LNCaP clone FGC (cell line): ENCODE measurements at places on chromosomes 1 and 21.

DNA sequence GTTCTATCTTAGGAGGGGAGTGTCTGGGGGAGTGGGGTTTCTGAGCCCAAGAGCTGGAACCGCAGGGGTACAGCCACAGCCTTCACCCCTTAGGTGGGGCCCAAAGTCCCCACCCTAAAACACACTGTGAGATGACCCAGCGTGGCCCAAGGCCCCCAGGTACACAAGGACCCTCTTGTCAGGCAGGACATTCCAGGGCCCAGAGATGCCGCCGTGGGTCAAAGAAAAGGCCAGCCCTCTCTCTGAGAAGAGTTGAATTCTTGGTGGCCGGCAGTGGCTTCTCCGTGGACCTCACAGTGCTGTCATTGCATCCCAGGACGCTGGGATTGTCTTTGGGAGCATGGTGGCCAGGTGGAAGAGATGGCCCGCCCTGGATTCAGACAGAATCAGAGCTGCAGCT, 176.3 kb upstream of the C1orf174 start:
- DNase-seq = no peak

DNA sequence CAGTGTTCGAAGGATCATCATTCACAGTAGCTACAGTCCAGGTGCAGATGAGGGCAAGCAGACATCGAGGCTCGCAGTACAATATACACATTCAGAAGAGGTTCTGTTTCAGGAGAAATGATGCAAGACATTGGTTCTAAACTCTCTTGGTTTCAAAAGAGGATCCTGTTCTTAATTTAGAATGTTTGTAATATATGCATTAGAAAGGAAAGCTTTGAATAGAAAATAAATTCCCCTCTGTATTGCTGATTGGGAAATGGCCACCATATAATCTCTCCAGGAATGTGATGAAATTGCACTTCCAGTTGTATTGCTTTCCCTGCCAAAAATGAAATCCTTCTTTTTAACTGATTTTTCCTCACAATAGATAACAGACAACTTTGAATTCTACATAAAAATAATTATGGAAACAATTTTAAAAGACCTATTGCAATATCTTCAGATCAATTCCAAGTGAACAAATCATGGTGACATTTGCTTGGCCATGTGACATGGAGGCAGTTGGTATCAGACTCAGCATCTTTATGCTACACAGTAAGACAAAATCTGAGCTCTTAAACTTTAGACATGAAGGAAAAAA, 27.6 kb upstream of the SIPA1L2 start:
- DNase-seq = no peak

DNA sequence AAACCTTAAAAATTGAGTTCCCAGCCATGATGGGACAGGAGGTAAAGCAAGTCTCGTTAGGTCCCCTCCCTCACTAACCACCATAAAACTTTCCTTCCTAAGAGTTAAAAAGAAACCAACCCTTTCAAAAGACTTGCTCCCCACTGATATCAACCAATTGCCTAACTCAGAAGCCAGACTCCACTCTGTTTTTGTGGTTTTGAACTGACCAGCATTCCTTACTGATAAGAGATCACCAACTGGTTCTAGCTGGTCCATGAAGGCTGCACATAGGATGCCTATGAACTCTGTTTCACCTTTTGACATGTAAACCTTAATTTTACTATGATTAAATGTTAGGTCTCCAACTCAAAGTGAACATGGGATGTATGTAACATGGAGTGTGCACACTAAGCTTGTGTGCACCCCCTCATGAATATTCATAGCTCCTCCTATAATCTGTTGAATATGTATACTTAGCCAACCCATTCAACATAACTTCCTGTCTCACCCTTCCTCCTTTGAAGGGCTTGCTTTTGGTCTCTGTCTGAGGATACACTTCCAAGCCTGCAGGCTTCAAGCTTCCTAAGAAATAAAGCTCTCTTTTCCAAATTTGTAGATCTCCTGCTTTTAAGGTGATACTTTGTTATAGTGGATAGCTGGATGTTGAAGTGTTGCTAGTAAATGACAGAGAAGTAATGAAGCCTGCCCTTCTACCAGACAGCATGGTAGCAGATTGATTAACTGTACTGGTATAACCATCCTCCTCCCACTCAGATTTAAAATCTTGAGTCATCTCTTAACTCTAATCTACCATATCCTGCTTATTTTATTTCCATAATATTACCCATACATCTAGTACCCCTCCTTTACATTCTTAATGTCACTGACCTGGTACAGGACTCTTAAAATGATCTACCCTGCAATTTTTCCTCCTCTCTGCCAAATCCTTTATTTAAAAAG, 95.6 kb downstream of the ZNF644 start:
- DNase-seq = no peak

- DNase-seq = no peak
Observed at GRCh38 chr1:64623750-64624191, 121.1 kb upstream of the RAVER2 start.

GRCh38 chr1:198056255-198056654, 100.5 kb upstream of the NEK7 start:
- DNase-seq = no peak

DNA sequence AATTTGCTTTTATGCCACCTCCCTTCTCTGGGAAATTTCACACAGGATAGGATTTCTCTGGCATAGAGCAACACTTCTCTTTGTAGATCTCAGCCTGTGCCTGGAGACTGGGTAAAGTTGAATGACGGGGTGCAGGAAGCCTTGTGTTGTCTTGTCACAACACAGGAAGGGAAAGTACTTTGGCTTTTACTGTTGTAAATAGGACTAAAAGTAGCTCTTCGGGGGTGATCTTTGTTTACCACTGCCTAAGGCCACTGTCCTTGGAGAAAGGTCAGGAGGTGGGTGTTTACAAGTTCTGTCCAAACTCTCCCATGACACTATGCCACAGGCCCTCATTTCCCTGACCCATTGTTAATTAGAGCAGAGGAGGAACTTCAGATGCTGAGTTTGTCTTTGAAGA, 139.7 kb downstream of the FGGY start:
- DNase-seq = no peak

DNA sequence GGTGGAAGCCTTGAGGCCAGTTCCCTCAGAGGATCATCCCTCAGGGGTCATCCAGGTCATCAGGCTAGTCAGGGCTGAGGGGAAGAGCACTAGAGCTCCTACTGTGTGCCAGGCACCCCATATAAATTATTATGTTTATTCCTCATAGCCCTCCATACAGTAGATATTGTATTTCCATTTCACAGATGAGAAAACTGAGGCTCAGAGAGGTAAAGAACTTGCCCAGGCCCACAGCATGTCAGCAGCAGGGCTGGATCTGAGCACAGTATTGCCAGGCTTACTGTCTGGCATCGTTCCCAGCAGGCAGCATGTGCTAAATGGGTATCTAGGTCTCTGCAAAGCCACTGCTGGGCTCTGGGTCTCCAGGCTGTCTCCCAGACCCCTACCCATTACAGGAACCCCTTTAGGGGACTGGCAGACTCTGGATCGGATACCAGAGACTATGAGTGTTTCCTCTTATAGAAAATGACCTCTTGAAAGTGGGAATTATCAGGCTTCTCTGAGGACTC, 153.3 kb downstream of the PTPRU start:
- no peak for DNase-seq

DNA sequence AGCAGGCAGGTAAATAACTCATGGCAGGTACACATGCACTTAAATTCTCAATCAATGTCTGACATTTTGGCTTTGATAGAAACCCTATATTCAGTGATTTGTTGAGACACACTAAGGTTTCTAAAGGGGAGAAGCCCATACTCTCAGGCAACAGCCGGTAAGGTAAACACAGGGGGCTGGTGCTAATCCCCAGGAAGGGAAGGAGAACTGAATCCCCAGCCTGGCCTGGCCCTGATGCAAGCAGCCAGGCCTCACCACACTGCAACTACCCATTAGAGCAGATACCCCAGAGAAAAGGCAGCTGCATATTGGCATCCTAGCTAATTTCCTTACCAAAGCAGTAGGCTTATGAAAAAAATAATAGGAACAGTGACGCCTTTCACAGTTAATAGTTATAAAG, 116.5 kb upstream of the LRRC7 start:
- DNase-seq = no peak

- DNase-seq = no peak
Observed at GRCh38 chr1:202302166-202302565, 39.6 kb downstream of the UBE2T start.

GRCh38 chr1:220655509-220655908, 34.7 kb upstream of the C1orf115 start:
- DNase-seq = no peak

- peak; percentile 15 for DNase-seq
Observed at GRCh38 chr1:176897350-176898236, 266.9 kb downstream of the ASTN1 start.
